ENCODE measurements at places on chromosomes 5 and 9.

DNA sequence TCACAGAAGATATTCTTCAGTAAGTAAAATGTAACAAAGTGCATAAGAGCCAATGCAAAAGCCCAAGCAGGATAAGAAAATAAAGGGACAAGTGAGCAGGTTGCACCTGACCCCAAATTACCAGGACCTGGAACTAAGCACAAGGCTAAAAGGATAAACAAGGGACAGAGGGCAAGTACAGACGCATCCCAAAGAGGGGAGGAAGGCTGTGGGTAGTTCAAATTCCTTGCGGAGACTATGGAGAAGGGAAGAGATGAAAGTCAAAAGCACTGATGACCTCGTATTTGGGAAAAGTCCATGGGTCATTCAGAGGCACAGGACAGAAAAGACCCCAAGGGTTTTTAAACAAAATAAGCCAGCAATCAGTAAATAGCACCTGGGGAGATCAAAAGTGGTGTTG, 11.8 kb downstream of the ELAVL2 start:
- no peak for DNase-seq

GRCh38 chr9:69871118-69871834, 50.7 kb downstream of the CFAP95 start:
- DNase-seq, result no peak

DNA sequence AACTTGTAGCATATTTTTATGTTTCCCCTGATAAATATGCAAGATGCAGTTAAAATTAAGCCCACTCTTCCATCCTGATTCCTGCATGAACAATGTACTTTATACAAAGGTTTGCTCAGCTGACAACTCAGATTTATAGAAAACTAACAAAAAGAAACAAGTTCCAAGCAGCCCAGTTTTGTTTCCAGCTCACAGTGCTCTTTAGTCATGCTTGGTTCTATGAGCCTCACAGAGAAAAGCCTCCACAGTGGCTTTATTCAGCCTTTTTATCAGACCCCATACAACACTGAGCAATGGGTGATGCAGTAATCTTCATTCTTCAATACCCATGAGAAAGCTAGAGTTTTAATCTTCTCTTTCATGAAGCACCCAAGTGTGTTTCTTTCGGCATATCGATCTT, 329.6 kb downstream of the SLCO4C1 start:
- no peak for DNase-seq

GRCh38 chr9:128701227-128701854, 962 bp upstream of the PKN3 start:
- DNase-seq, result no peak

GRCh38 chr9:133763272-133764183, 25.4 kb upstream of the SARDH start:
- DNase-seq, result no peak

DNA sequence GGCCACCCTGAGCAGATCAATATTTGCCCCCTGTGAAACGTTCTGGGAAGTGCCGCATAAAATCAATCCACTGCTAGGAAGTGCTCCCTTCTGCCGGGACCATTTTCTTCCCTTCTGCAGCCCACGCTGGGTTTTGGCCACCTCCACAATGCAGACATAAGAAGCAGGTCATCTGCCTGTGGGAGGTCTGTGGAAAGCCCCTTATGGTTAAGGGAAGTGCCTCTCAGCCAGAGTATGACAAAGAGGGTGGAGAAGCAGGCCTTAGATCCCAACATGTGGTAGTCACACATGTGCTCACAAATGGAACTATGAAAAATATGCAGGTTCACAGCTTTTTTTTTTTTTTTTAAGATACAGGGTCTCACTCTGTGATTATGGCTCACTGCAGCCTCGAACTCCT, 82.8 kb downstream of the SLC1A3 start:
- DNase-seq, result no peak

- no peak for DNase-seq
These were observed 443.3 kb downstream of the CDK5RAP2 start for GRCh38 chr9:120136696-120137095.

GRCh38 chr9:24900179-24900578, 354.5 kb upstream of the IZUMO3 start:
- DNase-seq, result no peak

- DNase-seq, result no peak
These were observed 432.3 kb upstream of the EDIL3 start for GRCh38 chr5:84816746-84817547.

DNA sequence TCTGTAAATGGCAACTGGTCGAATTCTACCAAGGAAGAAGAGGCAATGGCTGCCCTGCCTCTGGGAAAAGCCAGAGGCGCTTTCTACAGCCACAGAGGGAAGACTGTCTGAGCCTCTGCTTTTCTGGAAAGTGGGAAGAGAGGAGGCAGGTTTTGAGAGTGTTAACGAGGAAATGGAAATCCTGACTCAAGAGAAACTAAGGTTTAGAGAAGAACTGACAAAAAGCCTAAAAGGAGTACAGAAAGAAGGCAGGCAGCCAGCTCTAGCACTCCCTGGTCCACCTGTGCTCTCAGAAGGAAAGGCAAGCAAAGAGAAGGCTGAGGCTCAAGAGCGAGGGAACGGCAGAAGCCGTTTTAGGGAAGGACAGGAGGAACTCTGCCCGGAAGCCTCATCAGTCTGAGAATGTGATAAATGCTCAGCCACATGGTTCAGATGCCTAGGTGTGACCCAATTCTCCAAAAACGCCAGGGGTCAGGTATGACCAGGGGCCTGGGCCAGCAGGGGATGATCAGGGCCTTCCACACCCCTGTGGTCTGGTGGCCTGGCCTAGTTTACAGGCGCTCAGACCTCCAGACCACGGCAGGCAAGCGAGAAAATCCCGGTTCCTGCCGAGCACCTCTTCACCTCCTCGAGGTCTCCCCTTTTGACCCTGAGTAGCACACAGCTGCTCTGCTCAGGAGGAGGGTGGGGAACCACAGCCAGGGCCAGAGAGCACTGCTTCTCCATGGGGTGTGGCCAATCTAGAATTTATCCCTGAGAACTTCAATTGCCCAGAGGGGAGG, 79.9 kb upstream of the FBXW11 start:
- DNase-seq, result no peak

DNA sequence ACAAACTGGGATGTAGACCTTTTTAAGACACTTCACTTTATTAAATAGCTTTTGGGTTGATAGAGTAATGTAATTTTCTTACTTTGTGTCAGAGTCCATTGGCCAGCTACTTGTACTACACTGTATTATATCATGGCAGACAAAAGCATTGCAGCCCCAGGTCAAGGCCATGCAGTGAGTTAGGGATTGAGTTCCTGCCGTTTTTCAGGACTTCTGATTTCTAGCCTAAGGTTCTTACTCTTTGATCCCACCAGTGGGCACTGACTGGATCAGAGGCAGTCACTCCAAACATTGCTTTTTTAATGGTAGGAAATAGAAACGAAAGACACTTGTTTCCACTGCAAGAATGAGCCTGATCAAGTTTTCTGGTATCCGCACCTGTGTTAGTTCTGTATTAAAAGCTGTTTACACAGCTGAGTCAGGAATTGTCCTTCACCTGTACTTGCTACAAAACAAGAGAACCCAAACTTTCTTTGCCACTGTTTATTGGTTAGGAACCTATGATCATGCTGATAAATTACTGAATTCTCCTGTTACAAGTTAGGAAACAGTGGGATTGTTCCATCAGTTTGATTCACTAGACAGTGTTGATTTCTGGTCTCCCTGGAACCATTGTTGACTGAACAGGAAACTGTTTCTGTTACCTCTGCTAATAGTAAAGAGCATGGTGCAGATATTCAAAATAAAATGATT, 22.1 kb downstream of the LRRC70 start:
- DNase-seq, result no peak

- DNase-seq, result no peak
These were observed 2.0 kb upstream of the RXFP3 start for GRCh38 chr5:33934176-33934575.

- DNase-seq, result no peak
These were observed 38.6 kb downstream of the GTF3C4 start for GRCh38 chr9:132708769-132709430.

DNA sequence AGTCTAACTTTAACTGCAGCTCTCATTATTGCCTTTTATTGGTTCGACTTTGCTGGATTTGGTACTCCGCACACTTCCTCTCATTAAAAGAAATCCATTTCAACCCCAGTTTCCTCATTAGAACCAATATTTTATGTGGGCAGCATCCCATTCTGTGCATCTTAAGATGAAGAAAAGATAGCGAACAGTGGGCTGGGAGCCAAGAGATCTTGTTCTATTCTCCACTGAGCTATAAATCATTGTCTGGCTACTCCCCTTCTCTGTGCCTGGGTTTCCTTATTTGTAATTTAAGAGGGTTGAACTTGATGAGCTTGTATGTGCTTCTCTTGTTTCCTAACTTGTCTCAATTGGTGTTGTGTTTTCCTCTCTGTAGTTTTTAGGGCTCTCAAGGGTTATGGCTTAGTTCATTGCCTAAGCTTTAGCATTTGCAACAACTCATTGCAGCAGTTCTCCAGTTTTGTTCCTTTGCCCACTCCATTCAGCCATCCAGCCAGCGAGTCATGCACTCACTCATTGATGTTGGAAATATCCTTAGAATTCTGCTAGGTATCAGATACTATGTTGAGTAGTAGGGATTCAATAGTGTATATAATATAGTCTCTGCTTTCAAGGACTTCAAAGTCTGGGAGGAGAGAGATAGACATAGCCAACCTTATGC, 273.3 kb upstream of the TNC start:
- DNase-seq, result no peak

- DNase-seq, result peak; percentile 34
These were observed 722.8 kb upstream of the GRAMD2B start for GRCh38 chr5:125700380-125700861.

DNA sequence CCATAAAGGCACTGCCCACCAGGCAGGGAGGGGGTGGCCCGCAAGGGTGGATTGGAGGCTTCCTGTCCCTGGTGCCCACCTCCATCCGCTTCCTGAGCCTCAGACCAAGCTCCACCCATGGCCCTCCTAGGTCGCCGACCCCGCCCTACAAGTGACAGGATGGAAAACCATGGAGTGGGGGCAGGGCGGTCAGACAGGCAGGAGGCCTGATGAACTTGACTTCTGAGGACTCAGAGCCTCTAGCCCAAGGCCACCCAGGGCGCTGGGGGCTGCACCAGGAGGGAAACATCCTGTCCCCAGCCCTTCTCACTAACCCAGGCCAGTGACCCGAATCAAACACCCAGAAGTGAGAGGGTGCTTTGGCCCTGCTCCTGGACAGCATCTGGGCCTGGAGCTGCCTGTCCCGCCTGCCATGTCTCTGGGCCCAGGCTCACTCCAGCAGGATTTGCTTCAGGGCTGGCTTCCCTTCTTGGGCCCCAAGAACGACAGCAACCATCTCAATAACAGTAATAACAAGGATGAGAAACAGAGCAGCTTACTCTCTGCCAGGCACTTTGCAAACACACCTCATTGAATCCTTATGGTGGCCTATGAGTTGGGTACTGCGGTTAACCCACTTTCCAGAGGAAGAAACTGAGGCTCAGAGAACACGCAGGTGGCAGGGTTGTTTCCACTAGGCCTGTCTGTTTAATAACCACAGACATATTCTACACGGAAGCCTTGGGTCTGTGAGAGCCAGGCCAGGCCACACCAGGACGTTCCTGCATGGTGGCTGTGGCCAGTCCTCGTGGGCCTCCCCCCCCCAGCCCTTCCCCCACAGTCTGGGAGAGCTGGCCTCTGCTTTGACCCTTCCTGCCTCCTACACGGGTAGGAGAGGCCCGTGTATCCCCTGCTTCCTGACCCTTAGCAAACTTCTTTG, 4.4 kb upstream of the ST6GALNAC6 start:
- no peak for DNase-seq

GRCh38 chr9:96158909-96159575, 142.9 kb downstream of the HSD17B3 start:
- no peak for DNase-seq

- DNase-seq, result no peak
These were observed 16.3 kb upstream of the SLC12A7 start for GRCh38 chr5:1127959-1128785.

DNA sequence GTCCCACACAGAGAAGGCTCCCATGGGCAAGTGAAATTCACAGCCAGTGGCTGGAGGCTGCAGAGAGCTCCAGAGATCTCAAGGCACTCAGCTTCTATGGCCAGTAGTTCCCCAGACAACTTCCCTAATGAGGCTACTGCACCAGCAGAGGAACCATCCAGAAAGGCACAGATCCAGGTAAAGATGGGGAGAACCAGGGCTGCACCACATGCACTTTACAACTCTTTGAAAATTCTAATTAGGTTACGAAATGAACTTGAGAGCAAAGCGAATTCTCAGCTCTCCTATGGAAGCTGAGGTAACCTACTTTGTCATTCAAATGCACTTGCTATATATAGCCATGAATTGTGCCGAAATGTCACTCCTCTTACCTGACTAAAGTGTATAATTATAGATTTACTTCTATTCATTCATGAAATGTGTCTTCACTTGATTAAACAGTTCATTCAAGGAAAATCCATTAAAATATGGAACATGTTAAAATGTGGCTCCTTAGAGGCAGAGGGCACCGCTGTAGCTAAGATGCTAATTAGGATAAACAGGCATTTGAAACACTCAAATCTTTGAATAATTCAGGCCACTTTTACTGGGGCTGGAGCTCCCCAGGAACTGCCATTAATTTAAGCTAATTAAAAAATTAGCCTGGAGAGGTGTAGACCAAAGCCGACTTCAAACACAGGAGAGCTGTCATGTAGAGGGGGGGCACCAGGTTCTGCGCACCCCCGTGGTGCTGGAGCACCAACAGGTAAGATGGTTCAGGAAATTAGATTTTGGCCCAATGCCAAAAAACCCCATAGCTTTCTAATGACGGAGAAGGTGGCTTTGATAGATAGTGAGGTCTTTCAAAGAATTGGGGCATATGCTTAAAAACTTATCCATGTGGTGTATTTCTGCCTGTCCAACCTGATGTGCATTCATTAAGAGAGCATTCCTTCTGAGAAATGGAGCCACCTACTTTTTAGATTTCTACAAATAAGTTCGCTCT, 204.1 kb downstream of the GABBR2 start:
- DNase-seq, result no peak

GRCh38 chr9:2662496-2662895, 40.9 kb downstream of the VLDLR start:
- DNase-seq, result peak; percentile 4

DNA sequence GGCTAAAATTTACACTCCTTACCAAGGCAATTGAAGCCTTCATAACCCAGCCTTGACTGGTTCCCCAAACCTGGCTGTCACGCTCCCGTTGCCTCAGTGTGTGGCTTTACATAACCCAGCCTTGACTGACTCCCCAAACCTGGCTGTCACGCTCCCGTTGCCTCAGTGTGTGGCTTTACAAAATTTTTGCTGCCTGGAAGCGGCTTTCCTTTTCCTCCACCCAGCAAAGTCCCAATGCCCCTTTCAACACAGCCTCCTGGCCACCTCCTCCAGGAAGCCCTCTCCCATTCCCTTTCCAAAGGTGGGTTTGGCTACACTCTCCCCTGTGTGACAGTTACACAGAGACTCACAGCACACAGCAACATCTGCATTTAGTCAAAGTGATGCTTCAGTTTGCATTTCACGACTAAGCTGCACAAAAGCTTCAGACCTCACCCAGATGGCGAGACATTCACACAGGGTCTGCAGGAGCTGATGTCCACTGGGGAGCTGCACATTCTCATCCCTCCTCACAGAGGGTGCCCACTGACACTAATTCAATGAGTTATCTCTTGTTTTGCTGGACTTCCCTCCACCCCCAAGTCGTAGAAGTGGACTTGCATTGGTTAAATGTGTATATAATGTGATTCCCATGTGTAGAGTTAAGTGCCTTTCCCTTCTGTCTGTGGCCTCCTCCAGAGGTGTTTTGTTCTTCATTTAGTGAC, 156.6 kb upstream of the PHYKPL start:
- no peak for DNase-seq

Measured in Calu3 (cell line).